ENCODE measurements at places on chromosomes 11 and 22. TPM values are rescaled to one million over a fixed set of nuclear protein-coding genes. Genes with fewer than 3 reads are reported as not detected.

IL18 gene
- 1.8 TPM for total RNA-seq

SPI1 gene
- total RNA-seq = 14.6 TPM

CBX7 gene
- total RNA-seq = 66.0 TPM

BUD13 gene
- 7.8 TPM for total RNA-seq

SPTBN2 gene
- total RNA-seq = 0.95 TPM

LRRC4C gene
- total RNA-seq = 1.0 TPM

DNA sequence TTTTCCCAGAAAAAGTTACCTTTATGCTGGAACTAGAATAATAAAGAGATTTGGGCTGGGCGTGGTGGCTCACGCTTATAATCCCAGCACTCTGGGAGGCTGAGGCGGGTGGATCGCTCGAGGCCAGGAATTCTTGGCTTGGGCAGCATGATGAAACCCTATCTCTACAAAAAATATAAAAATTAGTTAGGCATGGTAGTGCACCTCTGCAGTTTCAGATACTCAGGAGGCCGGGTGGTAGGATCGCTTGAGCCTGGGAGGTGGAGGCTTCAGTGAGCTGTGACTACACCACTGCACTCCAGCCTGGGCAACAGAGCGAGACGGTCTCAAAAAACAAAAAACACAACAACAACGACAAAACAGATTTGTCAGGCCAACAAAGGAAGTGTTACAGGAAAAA, 119.3 kb upstream of the OR9Q1 start:
- no peak for DNase-seq

DNA sequence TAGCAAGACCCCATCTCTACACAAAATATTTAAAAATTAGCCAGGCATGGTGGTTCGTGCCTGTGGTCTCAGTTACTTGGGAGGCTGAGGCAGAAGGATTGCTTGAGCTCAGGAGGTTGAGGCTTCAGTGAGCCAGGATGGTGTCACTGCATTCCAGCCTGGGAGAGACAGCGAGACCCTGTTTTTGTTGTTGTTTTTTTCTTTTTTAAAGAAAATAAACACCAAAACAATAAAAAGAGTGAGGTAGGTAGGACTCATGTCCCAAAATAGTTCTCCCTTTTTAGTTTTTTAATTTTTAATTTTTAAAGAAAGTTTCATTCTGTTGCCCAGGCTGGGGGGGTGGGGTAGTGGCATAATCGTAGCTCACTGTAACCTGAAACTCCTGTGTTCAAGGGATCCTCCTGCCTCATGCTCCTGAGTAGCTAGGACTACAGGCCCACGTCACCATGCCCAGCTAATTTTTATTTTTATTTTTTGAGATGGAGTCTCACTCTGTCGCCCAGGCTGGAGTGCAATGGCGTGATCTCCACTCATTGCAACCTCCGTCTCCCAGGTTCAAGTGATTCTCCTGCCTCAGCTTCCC, 25.5 kb upstream of the MALAT1 start:
- no peak for DNase-seq
